AG10803 (cell line): ENCODE measurements at places on chromosomes 11 and 22.

GRCh38 chr22:42829302-42829701 is 27.8 kb downstream of the ARFGAP3 start:
- DNase-seq: no peak

DNA sequence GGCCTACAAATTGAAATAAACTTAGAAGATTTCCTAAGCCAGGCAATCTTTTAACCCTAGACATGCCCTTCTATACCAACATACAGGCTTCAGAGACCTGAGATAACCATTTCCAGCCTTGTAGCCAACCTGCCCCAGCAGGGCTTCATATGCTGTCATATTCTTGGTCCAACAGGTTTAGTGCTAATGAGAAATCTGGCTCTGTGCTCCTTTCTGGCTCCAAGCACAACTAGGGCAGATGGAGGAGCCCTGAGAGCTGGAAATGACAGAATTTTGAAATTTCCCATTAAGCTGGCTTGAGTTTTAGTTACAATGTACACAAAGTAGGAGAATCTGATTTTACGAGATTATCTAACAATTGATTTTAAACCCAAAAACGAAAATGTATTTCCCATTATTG is 323.0 kb upstream of the CCDC90B start:
- DNase-seq: no peak

DNA sequence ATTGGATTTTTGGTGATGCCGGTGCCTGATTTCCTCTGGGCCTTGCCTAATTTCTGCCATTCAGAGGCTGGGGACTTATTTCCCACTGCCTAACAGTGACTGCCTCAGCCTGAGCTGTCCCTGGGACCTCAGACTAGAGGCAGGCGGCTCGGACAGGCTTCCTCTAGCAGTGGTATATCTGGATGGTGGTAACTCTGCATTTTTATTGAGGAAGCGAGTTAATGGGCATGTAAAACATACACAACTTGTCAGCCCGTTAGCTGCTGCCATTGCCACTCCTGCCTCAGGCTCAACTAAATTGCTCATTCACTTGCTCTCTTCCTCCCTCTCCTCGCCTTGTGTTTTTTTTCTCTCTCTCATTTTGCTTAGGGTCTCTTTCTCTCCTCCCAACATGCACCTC is 561.6 kb downstream of the BUD13 start:
- DNase-seq: no peak

DNA sequence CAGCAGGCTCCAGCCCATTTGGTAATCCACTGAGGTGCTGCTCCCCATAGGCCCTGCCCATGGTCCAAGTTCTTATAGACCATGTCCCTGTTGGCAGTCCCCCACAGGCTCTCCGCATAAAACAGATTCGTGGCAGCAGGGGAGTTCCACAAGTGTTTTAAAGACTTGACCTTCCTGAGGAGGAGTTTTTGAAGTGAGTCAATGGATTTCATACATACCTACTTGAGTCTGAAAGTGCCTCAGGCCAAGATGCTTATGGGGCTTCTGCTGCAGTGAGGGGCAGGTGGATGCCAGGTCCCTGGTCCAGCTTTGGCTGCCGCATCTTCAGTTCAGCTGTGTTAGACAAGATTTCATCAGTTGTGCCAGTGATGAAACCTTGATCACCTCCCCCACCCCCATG is 43.3 kb downstream of the CABIN1 start:
- peak; percentile 11 for DNase-seq

GRCh38 chr11:17238377-17238776 is 30.6 kb upstream of the PIK3C2A start:
- no peak for DNase-seq

- peak; percentile 36 for DNase-seq
Observed at GRCh38 chr11:102920118-102920684, 35.3 kb downstream of the MMP13 start.

- no peak for DNase-seq
Observed at GRCh38 chr11:30254307-30255298, 23.8 kb downstream of the FSHB start.

- DNase-seq: no peak
Observed at GRCh38 chr22:33188326-33188725, 130.1 kb upstream of the SYN3 start.

DNA sequence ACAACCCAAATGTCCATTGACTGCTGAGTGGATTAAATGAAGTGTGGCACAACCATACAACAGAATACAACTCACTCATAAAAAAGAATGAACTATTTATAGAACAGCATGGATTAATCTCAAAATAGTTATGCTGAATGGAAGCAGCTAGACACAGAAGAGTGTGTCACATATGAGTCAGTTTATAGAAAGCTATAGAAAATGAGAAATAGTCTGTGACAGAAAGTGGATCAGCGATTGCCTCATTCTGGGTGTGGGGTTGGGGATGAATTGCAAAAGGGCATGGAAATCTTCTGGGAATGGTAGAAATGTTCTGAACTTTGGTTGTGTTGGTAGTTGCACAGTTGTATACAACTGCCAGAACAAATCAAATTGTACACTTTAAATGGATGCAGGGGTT is 37.4 kb downstream of the PRR5L start:
- peak; percentile 50 for DNase-seq

- no peak for DNase-seq
Observed at GRCh38 chr22:37391702-37392101, 35.6 kb downstream of the ELFN2 start.

- peak; percentile 50 for DNase-seq
Observed at GRCh38 chr11:121886005-121886734, 229.8 kb downstream of the BLID start.

- DNase-seq: no peak
Observed at GRCh38 chr22:35016909-35017308, 49.0 kb upstream of the ISX start.

- DNase-seq: no peak
Observed at GRCh38 chr22:39491696-39492095, 10.4 kb upstream of the MIEF1 start.

- DNase-seq: peak; percentile 21
Observed at GRCh38 chr11:110100476-110101240, 7.5 kb downstream of the ZC3H12C start.

- DNase-seq: peak; percentile 73
Observed at GRCh38 chr22:32531228-32531627, 56.6 kb downstream of the FBXO7 start.

DNA sequence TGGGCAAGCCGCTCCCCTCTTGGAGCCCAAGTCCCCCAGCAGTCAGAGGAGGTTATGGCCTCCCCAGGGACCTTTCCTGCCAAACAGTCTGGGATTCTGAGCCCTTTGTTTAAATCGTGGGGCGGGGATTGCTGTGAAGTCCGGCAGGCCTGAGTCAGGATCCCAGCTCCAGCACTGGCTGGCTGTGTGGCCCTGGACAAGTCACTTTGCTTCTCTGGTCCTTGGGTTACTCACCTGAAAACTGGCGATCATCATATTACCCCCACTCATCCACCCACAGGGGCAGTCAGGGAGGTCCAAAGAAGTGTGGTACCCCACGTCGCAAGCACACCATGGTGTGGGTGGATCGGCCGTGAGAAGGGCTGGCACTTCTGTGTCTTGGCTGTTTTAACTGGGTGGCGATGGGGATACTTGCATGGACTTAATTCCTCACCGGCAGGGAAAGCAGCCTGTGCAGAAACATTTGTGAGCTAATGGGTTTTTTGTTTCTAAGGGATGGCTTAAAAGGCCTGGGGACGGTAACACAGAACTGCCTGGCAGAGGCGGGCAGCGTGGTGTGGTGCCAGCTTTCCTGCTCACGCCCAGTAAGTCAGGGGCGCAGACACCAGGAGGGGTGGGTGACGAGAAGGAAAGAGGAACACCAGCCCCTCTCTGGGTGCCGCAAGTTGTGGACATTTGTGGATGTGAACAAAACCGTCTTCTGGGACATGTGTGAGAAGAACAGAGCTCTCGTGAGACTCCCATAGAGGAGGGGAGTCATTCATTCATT is 31.6 kb upstream of the PRR5 start:
- no peak for DNase-seq

GRCh38 chr22:32202539-32203180 is 2.2 kb downstream of the RFPL2 start:
- DNase-seq: peak; percentile 23

GRCh38 chr11:119361056-119361787 is 14.7 kb upstream of the MFRP start:
- DNase-seq: peak; percentile 71

- DNase-seq: no peak
Observed at GRCh38 chr22:17943533-17944249, 80.7 kb downstream of the MICAL3 start.

- no peak for DNase-seq
Observed at GRCh38 chr22:20237480-20238440, 30.4 kb downstream of the RTN4R start.

DNA sequence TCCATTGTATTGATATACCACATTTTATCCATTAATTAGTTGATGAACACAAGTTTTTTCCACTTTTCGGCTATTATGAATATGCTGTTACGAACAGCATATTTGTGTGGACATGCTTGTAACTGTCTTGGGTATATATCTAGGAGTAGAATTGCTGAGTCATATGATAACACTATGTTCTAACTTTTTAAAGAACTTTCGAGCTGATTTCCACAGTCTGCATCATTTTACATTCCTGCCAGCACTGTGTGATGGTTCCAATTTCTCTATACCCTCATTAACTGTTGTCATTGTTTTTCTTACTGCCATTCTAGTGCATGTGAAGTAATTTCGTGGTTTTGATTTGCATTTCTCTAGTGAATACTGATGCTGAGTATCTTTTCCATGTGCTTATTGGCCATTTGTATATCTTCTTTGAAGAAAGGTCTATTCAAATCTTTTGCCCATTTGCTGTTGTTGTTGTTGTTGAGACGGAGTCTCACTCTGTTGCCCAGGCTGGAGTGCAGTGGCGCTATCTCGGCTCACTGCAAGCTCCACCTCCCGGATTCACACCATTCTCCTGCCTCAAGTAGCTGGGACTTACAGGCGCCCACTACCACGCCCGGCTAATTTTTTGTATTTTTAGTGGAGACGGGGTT is 7.4 kb upstream of the RCE1 start:
- peak; percentile 75 for DNase-seq

DNA sequence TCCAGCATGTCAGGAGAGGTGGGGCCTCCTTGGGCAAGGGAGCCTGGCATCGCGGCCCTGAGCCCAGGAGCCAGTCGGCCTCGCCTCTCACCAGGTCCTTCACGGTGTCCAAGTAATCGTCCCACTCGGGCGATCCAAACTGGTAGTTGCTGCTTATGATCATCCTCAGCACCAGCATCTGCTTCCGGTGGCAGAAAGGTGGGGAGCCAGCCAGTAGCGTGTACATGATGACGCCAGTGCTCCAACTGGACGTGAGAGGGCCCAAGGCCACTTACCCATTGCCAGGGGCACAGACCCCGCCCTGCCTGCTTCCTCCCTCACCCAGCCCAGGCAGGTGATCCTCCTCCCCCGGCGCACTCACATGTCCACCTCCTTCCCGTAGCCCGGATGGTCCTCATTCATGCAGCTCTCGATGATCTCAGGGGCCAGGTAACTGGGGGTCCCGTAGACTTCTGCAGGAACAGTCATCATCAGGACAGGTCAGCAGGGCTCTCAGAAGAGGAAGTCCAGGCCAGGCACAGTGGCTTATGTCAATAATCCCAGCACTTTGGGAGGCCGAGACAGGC is 214.7 kb downstream of the OR4C45 start:
- DNase-seq: no peak

DNA sequence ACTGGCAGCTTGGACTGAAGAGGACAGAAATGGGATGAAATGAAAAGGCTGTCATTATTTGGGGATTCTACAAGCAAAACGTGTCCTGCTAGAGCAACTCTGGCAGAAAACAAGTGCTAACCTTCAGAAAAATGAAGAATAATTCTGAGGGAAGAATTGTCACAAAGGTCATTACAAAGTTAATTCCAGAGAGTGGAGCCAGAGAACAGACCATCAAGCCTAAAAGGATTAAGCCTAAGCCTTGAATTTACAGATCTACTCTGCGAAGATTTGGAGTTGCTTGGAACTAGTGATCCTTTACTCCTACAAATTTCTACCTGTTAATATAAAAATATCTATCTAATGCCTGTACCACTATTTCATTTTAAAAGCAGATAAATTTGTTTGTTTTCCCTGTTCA is 1077.3 kb upstream of the CNTN5 start:
- DNase-seq: no peak

DNA sequence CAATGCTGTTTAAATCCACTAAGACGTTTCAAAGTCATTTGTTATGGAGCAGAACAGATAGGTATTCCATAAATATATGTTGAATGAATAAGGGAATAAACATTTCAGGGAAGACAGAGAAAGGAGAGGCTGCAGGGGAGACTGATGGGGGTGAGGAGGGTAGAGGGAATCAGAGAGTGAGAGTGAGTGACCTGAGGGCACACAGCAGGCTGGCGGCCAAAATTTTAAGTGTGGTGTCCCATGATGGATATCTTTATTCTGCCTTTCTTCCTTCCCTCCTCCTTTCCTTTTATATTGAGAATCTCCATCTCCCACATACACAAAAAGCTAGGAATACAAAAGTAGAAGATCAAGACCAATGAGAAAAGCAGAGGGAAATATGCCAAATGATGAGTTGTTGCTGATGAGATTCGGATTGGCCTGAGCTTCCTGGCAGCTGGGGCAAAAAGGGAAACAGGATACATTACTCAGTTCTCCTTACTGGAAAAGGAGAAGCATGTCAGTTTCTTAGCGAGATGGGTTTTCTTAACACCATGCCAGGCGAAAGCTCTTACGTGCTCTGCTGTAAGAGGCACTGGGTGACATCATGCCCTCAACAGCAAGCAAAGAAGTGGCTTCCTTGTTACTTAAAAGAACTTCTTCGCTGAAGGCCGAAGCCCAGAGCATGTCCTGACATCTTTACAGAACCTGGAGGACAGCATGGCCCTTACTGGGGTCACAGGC is 11.2 kb upstream of the CYTH4 start:
- DNase-seq: peak; percentile 28

GRCh38 chr11:686451-687243 is 8.4 kb downstream of the DEAF1 start:
- no peak for DNase-seq

- peak; percentile 85 for DNase-seq
Observed at GRCh38 chr11:95147364-95147905, 57.8 kb downstream of the ENDOD1 start.

GRCh38 chr22:37310815-37311595 is 28.7 kb downstream of the CYTH4 start:
- DNase-seq: no peak

GRCh38 chr22:23034621-23035556 is 35.4 kb upstream of the GNAZ start:
- DNase-seq: no peak

GRCh38 chr11:64444838-64445441 is 86.0 kb downstream of the RPS6KA4 start:
- DNase-seq: peak; percentile 36

- peak; percentile 86 for DNase-seq
Observed at GRCh38 chr22:28424427-28425080, 255.1 kb downstream of the TTC28 start.

DNA sequence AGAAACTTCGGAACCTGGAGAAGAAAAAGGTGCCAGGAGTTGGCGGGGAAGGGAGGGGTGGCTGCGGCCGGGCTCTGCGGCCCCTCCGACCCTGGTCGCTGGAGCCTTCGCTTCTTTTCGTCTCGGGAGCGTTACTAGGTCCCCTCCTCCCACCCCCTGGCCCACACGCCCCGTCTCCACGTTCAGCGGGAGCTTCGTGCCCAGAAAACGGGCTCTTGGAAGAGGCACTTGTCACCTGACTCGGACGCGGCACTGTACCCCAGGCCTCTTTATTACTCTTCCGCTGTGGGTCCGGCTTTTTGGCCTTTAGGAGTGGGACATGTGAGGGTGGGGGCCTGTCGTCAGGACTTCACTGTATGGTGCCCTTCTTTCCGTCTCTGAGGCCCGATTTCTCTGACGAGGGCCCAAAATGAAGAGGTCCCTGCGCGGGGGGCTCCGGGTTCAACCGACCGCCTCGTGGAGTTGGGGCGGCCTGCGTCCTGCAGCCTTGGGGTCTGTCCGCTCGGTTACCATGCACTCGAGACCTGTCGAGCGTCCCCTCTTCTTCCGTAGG is 1.2 kb downstream of the CAPRIN1 start:
- DNase-seq: no peak
